ENCODE measurements at places on chromosomes 4 and X. TPM values are rescaled to one million over a fixed set of nuclear protein-coding genes. Genes with fewer than 3 reads are reported as not detected.

Gene ZNF182
- 5.9 TPM for total RNA-seq

DNA sequence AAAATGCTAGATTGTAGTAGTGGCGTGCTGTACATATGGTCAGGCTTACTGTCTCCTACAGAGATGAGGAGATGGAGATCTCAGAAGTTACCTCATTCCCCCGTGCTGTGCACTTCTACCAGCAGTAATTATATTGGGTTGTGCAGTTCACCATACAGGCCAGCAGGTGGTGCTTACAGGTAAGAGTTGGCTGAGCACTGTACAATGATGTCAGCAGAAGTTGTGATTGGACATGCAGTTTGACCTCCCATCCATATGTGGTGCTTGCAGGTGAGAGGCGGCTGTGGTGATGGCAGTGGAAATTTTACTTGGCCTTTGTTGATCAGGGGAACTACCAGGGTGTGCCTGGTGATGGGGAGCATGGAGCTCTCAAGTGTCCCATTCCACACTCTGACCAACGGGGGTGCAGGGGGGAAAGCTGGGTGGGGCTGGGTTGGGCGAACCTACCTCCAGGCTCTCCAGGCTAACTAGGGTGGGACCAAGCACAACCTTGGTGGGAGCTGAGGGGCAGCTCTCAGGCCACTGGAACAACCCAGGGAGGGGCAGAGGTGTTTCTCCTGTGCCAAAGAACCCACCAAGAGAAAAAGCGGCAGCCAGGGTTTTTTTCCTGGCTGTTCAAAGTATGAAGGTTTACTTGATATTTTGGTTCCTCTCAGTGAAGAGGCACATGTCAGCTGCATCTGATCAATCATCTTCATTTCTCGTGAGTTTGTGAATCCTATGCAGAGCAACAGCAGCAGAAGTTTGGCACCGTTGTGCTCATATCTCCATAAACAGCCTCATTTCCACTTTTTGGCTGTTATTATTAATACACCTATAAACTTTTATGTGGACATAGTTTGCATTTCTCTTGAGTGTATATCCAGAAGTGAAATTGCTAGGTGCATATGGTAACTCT lies 73.8 kb upstream of the FREM3 start:
- H3K4me3 ChIP-seq, result no peak overlapping the region
- H3K27me3 ChIP-seq, result peaks cover 2% of the 10 kb centered on the region
- DNase-seq, result peak; percentile 21
- H3K4me1 ChIP-seq, result no peaks in the 10 kb centered on the region
- H3K36me3 ChIP-seq, result no peaks in the 10 kb centered on the region

DNA sequence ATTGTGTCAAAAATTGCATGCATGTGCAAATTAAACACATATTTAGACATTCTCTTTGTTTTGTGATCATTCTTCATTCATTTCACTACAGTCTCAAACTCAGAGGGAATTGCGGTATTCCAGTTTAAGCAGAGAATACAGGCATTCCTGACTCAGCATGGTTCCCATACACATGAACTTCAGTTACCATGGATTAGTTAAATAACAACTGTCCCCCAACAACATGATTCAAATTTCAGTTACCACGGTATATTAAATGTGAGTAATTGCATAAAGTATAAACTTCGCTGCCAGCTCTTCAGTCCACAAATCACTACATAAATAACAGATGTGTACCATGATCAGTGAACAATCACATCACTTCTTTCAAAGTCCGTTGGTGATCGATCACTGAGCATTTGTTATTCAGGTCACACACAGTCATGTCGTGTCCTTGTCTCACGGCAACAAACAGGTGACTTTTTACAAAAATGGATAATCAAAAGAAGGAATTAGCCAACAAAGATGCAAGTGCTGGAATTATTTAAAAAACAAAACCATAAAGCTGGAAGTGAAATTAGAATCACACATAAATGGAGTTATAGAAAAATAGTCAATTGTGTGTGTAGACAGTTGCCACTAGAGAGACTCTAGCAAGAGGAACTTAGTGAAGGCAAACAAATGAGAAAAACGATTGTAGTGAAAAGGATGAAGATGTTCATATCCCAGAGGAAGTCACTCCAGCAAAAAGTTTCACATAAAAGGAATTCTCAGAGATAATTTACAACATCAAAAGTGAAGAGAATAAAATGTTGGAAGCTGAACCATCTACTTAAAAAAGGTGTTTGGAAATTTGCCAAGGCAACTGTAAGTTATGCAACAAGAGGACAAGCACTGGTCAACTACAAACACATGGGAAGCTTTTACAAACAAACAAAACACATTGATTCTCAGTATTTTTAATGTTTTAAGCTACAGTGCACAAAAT lies 138.6 kb upstream of the SMARCAD1 start:
- H3K36me3 ChIP-seq, result no peaks in the 10 kb centered on the region
- no peaks in the 10 kb centered on the region for H3K27me3 ChIP-seq
- no peak for DNase-seq
- H3K27ac ChIP-seq, result no peak overlapping the region
- H3K4me3 ChIP-seq, result no peak overlapping the region

Gene ARX
- not detected for total RNA-seq

DNA sequence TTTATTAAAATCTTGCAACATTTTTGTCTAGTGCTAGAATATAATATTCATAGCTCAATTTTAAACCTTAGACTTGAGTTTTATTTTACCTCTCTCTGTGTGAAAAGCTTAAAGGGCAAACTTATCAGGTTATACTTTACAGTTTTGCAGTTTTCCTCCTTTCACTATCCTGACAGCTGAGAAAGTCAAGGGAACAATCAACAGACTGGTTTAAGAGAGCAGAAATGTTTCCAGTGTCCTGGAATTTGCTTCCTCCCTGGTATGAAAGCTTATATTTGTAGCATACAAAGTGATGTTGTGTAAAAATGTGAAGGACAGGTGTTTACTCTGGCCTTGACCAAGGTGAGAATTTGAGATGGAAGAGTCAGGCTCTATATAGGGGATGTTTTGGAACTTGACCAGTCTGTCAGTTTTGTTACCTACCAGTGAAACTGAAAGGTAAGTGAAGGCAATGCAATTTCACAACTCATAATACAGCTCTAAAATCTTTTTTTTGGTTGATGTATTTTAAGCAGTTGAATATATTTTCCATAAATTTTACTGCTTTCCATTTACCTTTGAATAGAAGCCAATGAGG lies 64.6 kb downstream of the FHIP1A start:
- H3K27me3 ChIP-seq, result peaks cover 4% of the 10 kb centered on the region
- no peak overlapping the region for H3K4me3 ChIP-seq
- H3K4me1 ChIP-seq, result no peaks in the 10 kb centered on the region
- no peak overlapping the region for H3K27ac ChIP-seq
- H3K36me3 ChIP-seq, result no peaks in the 10 kb centered on the region

Gene NAA11
- total RNA-seq, result not detected

GRCh38 chrX:32084757-32085156 lies 1012.9 kb upstream of the FTHL17 start:
- no peak overlapping the region for H3K4me3 ChIP-seq
- no peaks in the 10 kb centered on the region for H3K4me1 ChIP-seq
- no peaks in the 10 kb centered on the region for H3K36me3 ChIP-seq
- DNase-seq, result no peak

GRCh38 chr4:43282534-43282933 lies 390.0 kb downstream of the GRXCR1 start:
- H3K27me3 ChIP-seq, result no peaks in the 10 kb centered on the region
- H3K36me3 ChIP-seq, result no peaks in the 10 kb centered on the region
- H3K27ac ChIP-seq, result no peak overlapping the region
- DNase-seq, result no peak
- H3K4me3 ChIP-seq, result no peak overlapping the region

DNA sequence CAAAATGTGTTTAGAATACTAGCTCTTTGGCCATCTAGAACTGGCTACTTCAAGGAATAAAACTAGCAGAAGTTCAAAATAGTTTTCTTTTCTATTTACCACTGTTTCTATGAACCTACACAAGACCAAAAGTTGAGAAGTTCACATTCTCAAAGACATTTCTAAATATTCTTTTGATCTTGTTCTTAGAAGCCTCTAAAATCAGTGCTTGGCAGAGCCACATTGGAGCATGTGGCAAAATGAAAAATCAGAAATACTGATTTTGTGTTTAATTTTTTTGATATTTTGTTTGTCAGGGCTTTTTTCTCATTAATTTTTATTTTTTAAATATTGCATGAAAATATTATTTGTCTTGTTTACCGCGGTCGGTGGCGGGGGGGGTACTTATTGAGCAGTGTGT lies 853.8 kb upstream of the INTU start:
- H3K27me3 ChIP-seq, result no peaks in the 10 kb centered on the region
- H3K36me3 ChIP-seq, result no peaks in the 10 kb centered on the region
- no peak overlapping the region for H3K27ac ChIP-seq
- no peak for DNase-seq
- no peak overlapping the region for H3K4me3 ChIP-seq

DNA sequence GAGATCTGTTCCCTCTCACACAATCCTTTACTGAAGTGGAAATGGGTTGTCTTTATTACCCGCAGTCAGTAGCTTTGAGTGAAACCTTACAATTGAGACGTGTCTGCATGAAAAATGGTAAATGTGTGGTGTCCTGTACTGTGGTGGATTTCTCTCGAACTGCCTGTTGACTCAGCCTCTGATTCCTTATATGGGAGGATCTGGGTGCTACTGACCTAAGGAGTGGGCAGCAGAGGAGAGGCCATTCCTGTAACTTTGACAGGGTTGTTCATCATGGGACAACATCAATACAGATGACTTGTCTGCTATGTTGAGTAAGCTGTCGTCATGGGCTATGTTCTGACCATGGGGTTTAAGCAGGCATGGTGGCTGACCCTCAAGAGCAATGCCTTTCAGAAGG lies 159.6 kb upstream of the WDR1 start:
- DNase-seq, result no peak
- no peaks in the 10 kb centered on the region for H3K4me1 ChIP-seq
- H3K36me3 ChIP-seq, result no peaks in the 10 kb centered on the region

DNA sequence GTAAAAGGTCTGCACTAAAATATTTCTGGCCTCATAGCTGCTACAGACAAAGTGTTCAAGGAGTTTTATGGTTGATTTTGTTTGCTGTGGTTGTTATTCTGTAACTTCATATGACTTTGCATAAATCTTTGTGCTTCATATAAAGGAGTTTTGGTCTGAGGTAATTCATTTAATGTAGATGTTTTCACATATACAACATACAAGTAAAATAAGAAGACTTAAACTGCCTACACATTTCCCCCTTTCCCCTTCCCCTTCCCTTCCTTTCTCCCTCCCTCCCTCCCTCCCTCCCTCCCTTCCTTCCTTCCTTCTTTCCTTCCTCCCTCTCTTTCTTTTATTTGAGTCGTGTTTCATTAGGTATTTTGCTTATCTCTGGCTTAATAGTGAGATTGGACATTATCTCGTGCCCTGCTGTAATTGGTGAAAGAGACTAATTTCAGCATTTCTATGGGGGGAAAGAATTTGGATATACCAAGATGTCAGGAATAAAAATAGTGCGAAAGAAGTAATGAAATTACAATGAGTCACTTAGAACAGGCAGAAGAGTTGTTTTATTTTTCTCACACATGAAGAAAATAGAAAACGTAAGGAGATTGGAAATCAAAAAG lies 144.9 kb upstream of the MAD2L1 start:
- H3K4me1 ChIP-seq, result no peaks in the 10 kb centered on the region
- H3K27ac ChIP-seq, result no peak overlapping the region
- H3K27me3 ChIP-seq, result no peaks in the 10 kb centered on the region
- no peaks in the 10 kb centered on the region for H3K36me3 ChIP-seq
- DNase-seq, result no peak
- no peak overlapping the region for H3K4me3 ChIP-seq

Gene ASB5
- not detected for total RNA-seq

- no peaks in the 10 kb centered on the region for H3K36me3 ChIP-seq
- H3K27me3 ChIP-seq, result no peaks in the 10 kb centered on the region
- no peak for DNase-seq
- no peaks in the 10 kb centered on the region for H3K4me1 ChIP-seq
Observed at GRCh38 chrX:148713981-148714380, 213.6 kb downstream of the AFF2 start.
